ENCODE measurements at places on chromosomes 6 and 20.

DNA sequence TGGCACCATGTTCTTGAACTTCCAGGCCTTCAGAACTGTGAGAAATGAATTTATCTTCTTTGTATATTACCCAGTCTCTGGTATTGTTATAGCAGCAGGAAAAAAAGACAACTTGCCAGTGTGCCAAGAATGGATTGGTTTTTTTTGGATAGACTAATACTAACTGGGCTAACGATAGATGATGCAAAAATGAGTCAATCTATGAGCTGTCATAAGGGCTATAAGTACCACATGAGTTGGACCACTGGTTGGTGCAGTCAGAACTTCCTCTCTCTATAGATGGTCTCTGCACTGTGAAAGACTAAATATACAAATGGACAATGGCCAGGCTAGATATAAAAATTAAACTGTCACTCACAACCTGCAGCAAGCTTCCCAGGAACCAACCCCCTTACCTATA is 87.6 kb upstream of the COL21A1 start:
- no peak for DNase-seq

DNA sequence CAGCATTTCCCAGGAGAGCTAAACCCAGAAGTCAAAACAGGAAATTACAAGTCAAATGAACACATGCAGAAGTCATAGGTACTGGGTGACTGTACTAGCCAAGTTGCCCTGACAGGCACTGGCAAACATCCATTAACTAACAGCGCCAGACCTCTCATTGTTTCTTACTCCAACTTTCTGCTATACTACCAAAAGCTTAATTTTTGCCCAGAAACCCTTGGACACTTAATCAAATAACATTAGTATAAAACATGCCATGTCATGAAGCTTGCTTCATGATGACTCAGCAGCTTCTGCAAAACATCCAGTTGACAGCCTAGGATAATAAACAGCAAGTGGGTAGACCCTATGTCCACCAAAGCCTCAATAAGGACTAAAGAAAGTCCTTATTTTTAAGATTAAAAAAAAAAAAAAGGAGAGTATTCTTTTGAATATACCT is 3.5 kb downstream of the NUP153 start:
- DNase-seq = peak; percentile 65

DNA sequence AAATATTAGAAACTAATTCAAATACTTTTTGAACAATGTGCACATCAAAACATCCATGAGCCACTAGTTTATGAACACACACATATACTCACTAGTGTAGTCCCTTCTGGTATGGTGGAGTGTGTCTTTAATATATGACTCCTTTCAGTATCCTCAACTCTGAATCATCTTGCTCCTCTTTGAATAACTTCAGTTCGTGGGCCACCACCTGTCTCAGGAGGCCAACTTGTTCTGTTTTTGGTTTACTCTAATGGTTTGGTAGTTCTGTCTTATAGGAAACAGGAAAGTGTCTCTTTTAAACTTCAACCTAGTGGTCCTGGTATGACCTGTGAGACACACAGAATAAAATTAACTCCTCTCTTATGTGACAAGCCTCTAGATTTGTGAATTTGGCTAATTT is 55.6 kb downstream of the ZNF292 start:
- DNase-seq = no peak

DNA sequence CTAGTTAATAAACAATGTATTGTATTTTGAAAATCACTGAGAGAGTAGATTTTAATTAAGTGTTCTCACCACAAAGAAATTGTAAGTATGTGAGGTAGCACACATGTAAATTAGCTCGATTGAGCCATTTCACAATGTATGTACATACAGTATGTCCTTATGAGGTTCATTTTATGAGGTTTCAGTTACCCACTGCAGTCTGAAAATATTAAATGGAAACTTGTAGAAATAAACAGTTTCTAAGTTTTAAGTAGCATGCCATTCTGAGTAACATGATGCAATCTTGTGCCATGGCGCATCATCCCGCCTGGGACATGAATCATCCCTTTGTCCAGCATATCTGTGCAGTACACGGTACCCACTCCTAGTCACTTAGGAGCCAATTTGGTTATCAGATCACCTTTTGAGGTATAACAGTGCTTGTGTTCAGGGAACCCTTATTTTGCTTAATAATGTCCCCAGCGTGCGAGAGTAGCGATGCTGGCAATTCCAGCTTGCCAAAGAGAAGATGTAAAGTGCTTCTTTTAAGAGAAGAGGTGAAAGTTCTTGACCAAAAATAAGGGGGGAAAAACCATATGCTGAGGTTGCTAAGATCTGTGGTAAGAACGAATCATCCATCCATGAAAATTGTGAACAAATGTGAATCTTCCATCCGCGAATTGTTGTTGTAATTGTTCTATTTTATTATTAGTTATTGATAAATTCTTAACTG is 64.7 kb downstream of the KCNS1 start:
- DNase-seq = peak; percentile 17

DNA sequence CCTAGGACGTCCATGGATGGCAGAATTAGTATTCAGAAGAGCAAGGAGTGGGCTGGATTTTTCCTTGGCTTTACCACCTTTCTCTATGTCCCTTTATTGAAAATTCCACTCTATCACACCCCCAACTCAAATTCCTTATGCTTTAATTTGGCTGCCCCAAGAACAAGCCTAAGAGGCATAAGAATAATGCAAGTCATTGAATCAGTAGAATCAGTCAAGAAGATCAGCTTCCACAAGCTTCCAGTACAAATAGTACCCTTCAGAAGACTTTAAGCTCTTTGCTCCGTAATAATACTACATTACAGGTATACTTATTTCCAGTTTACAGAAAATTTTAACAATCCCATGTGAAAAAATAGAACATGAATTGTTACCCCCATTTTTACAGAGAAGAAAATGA is 51.0 kb upstream of the SNAP25 start:
- no peak for DNase-seq

DNA sequence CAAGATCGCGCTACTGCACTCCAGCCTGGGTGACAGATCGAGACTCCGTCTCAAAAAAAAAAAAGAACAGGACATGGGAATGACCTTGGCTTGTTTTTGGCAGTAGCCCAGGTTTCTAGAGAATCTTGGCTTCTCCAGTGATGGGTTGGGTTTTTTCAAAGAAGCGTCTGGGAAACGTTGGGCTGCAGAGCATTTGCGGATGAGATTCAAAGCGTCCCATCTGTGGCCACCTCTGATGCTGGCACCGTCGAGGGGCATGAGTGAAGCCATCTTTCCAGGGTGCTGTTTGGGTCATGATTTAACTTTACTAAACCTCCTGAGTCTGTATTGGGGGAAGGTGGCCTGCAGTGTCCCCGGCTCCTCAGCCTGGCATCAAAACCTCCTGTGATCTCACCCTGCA is 43.2 kb upstream of the SRF start:
- no peak for DNase-seq

DNA sequence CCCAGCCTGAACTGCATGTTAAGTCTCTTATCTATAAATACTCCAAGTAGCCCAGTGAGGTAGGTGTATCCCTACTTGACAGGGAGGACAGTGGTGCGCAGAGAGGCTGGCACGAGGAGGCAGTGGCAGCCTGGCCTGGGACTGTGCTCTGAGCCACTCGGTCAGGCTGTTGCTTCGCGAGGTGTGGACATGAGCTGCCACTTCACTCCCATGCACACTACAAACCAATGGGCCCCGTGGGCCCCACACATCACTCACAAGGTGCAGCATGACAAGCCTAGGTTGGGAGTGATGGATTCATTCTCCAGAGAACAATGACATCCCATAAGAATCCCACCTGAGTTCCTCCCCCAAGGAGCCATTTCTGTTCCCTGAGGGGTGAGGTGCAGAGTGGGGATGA is 54.9 kb downstream of the TMEM242 start:
- DNase-seq = no peak

DNA sequence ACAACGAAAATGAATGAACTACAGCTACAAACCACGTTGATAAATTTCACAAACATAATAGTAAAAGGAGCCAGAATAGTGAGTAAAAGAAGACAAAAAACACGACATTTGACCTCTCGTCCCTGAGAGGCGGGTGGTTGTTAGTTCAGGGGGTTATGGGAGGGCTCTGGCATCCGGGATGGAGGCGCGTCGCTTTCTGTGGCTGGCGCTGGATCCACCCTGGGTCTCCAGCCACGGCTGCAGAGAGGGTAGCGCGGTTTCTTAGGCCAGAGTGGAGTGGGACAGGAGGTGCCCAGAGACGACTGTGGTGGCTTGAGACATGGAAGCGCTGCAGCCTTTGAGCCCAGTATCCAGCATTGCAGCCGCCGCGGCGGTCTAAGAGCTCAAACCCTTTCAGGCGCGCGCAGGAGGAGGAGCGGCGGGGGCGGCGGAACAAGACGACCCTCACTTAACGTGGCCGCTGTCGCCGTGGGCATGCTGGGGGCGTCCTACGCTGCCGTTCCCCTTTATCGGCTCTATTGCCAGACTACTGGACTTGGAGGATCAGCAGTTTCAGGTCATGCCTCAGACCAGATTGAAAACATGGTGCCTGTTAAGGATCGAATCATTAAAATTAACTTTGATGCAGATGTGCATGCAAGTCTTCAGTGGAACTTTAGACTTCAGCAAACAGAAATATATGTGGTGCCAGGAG is 3.7 kb upstream of the ZSCAN23 start:
- no peak for DNase-seq

DNA sequence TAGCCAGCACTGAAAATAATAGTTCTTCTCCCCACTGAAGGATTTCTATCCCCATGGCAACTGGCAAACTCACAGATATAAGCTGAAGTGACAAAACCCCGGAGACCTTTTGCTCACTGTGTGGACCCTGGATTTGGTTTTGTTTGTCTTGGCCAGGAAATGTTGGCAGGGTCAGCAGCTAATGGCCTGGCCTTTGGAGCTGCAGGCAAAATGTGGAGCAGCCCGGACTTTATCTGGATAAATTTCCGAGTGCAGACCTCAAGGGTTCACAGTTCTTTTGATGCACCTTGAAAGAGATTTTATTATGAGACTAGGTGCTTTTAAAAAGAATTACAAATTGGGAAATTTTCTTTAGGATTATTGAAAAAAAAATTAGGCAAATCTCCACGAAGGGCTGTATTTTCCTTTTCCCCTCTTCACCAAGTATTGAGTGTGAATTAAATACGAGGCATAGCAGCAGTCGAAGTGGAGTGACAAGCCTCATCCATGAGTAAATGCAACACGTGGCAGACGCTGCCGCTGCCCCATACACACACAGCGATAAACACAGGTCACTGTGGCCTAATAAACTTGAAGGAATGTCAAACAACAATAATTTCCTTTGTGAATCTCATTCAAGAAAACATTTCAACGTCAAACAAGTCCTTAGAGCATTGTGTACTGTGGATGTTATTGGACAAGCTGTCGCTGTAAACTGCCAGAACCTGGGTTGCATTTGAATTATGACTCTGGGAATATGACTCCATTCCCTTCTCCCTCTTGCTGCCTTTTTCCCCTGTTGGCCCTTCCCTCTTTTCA is 35.1 kb upstream of the CCN6 start:
- no peak for DNase-seq

DNA sequence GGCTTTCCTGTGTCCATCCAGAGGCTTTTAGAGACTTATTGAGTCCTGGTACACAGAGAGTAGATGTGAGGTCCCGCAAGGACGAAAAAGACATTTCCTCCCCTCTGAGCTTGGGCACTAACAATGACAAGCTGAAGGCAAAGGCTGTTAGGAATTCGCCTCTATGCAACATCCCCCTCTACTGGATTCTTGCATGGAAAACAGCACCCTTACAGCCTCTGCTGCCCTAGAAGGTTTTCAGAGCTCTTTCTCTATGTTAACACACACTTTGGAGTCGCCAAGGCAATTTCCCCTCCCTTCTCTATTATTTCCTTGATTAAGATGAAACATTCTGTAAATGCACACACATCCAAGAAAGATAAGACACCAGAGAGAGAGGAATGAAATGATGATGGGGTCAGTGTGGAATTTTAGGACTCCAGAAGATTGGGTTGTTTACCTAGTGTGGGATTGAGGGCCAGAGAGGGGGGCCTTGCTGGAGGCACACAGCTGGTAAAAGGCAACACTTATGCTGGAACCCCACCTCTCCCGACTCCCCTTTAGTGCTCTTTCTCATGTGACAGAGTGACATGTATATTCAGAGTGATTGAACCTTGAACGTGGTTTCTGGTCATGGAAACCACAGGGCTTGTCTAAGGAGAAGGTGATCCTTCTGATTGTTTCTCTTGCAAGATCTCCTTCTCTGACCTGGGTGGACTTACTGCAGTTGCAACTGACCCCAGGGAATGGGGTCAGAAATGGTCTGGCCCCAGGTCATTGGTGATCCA is 300.7 kb downstream of the CLIC5 start:
- DNase-seq = peak; percentile 63

- DNase-seq = no peak
Observed at GRCh38 chr6:54411767-54412166, 103.5 kb downstream of the TINAG start.

DNA sequence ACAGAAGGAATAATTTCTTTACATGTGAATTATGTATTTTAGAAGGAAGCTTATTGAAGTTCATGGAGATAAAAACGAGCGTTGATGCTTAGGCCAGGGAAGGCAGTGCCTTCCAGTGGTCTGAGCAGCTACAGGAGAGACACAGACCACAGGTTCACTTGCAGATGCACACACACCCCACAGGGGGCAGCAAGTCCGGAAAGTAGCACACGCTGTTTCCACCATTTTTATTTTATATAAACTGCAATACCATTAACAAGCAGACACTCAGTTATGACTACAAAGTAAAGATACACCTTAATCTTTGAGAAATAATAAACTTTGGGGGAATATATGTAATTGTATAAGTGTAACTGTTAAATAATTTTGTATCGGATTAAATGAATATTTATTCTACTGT is 13.5 kb upstream of the DACT2 start:
- DNase-seq = peak; percentile 53

DNA sequence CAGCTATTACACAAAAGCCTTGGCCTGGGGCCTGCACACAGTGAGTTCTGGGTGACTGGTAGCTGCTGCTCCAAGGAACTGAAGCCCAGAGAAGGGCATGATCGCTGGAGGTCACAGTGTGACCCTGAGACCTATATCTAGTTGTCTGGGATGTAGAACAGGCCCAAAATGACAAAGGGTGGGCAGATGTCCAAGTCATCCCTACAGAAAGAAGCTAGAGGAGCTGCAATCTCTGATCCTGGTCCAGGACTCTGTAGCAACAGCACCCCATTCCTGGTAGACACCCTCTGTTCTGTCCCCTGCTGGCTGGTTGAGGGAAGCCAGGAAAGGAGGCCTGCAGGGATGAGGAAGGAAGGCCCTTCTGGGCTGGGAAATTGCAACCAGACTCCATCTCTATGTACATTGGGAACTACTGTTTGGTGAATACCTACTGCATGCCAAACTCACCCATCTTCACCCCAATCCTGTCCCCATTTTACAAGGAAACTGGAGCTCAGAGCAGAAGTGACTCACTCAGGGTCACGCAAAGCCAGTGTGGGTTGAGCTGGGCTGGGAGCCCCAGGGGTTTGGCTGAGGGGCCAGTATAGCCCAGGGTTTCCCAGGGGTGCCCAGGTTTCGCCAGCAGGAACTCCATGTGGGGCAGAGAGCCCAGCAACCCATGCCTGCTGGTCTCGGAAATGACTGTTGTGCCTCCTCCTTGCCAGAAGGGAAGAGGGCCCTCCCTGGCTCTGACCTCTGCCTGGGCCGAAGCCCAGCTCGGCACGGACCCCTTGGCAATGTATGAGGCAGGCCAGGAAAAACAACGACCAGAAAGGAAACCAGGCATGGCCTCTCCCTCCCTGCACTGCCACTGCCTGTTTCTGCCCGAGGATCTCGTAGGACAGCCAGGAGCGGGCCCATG is 44.9 kb upstream of the TLDC2 start:
- DNase-seq = no peak

GRCh38 chr6:124002377-124003081 is 198.9 kb downstream of the NKAIN2 start:
- DNase-seq = no peak

GRCh38 chr6:71385111-71385822 is 96.7 kb downstream of the OGFRL1 start:
- DNase-seq = no peak
